ENCODE measurements at places on chromosomes 11 and 22.

- DNase-seq = no peak
Measured at GRCh38 chr22:24393012-24393559, 34.3 kb upstream of the ADORA2A start.

GRCh38 chr11:27672836-27673464 lies 27.3 kb downstream of the BDNF start:
- no peak for DNase-seq

- DNase-seq = no peak
Measured at GRCh38 chr11:75031224-75031753, 42.6 kb downstream of the NEU3 start.

GRCh38 chr11:90639461-90639993 lies 416.7 kb upstream of the CHORDC1 start:
- no peak for DNase-seq

- DNase-seq = peak; percentile 47
Measured at GRCh38 chr11:32385998-32386397, 49.3 kb downstream of the WT1 start.

- DNase-seq = no peak
Measured at GRCh38 chr11:109784536-109784935, 308.7 kb upstream of the ZC3H12C start.

GRCh38 chr11:285021-285893 lies 3.7 kb upstream of the PGGHG start:
- peak; percentile 13 for DNase-seq

DNA sequence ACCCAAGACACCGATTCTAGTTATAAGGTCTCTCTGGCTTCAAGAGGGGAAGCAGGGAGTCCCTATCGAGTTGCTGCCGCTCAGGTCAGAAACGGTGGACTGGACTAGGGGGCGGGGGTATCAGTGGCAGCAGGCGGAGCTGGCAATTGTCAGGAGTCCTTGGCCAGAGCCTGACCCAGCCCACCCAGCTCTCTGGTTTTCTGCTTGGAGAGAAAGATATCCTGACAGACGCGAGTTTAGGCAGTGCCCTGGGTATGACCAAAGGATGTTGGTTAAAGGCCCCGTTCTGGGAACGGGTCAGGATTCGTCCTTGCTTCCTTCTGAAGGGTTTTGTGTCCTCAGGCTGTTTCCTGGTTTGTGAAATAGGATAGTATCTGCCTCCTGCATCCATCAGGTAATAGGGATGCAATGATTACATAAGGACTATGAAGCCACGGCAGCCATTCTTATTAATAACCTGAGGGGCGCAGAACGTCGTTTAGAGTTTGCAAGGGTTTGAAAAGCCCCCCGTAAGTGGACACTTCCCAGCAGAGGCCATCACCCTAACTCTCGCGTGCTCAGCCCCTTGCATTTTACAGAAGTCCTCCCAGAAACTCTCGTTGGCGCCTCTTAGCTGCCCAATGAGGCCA lies 700 bp upstream of the DEPDC5 start:
- DNase-seq = no peak

DNA sequence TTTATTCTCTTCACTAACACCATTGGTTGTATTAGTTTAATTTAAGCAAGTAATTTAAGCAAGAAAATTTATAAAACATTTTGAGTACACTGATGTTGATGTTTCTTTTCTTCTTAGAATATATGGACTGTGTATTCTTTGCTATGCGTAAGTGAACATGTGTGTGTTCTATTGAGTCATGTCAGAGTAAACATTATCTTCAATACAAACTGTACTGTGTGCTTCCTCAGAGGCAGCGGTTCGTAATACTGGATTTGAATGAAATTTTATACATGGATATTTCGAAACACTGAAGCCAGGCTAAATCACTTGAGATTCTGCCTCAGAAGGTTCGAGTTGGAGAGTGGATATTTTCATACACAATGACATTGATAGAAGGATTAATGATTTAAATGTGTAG lies 452.6 kb downstream of the LUZP2 start:
- no peak for DNase-seq

- DNase-seq = peak; percentile 28
Measured at GRCh38 chr22:42787357-42787736, 66.7 kb upstream of the A4GALT start.

GRCh38 chr11:78532991-78533390 lies 41.7 kb downstream of the NARS2 start:
- no peak for DNase-seq

DNA sequence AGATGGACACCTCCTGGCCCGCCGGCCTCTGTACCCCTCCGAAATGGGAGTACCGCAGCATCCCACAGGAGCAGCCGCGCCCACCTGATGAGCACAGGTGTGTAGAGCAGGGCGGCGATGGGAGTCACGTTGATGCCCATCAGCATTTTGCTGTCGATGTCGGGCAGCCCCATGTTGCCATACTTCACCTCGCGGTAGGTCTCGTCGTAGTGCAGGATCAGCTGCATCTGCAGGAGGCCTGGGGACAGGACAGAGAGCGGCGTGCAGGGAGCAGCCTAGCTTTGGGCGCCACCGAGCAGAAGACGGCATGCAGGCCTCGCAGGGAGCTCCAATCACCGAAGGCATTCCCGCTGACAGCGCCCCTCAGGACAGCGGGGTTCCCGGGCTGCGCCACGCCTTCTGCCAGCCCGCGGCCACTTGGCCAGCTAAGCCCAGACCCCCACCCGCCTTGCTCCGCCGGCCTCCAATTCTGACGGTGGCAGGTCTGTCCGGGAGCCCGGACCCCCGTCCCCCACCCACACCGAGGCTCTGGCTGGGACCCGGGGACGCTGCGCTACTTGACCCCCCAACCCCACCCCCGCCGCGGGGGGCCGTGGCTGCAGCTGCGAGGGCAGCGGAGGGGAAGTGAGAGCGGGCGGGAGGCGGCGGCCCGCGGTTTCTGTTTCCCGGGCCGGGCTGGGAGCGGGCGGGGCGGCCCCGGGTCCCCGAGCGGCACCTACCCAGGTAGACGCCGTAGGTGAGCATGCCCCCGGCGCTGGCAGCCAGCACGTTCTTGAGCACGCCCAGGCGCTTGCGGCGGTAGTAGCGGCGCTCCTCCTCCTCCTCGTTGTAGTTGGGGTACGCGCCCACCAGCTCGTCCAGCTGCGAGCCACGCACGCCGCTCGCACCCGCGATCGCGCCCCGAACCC lies 705 bp downstream of the UNC93B1 start:
- peak; percentile 55 for DNase-seq

- no peak for DNase-seq
Measured at GRCh38 chr11:65440831-65441499, 18.4 kb downstream of the NEAT1 start.

DNA sequence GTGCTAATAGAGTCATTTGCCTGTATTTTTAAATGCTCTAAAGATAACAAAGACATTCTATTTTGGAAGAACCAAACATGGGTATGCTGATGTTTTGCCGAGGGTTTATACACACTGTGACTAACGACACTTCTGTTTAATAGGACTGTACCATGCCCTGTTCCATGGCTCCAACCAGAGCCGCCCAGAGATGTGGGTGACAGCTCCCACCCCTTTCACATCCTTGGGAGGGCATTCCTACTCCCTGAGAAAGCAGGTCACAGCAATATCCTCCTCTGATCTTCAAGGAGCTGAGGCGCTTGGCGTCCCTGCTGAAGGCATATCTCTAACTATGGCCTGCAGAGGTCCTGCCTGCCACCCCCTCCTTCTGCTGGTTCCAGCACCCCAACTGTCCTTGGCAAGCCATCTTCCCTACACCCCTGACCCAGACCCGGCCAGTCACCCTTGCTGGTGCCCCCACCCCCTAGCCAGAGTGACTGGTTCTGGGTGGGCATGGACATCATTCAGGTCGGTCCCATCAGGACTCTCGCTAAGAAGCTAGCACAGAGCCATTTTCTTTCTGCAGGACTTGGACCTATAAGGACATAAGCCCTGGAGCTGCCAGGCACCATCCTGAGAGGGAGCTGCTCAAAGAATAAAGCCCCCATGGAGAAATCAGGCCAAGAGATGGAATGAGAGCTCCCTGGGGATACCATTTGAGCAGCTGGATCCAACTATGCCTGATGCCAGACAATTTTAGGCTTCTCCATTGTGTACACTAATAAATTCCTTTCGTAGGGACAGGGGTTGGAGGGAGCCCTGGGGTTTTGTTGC lies 381.3 kb downstream of the CTTN start:
- DNase-seq = no peak

DNA sequence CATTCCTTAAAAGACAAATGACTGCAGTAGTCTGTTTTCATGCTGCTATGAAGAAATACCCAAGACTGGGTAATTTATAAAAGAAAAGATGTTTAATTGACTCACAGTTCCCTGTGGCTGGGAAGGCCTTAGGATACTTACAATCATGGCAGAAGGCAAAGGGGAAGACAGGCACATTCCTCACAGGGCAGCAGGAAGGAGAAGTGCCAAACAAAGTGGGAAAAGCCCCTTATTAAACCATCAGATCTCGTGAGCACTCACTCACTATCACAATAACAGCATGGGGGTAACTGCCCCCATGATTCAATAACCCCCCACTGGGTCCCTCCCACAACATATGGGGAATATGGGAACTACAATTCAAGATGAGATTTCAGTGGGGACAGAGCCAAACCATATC lies 16.4 kb upstream of the OR2AT4 start:
- DNase-seq = no peak

GRCh38 chr11:18749681-18750319 lies 23.8 kb upstream of the IGSF22 start:
- DNase-seq = no peak

DNA sequence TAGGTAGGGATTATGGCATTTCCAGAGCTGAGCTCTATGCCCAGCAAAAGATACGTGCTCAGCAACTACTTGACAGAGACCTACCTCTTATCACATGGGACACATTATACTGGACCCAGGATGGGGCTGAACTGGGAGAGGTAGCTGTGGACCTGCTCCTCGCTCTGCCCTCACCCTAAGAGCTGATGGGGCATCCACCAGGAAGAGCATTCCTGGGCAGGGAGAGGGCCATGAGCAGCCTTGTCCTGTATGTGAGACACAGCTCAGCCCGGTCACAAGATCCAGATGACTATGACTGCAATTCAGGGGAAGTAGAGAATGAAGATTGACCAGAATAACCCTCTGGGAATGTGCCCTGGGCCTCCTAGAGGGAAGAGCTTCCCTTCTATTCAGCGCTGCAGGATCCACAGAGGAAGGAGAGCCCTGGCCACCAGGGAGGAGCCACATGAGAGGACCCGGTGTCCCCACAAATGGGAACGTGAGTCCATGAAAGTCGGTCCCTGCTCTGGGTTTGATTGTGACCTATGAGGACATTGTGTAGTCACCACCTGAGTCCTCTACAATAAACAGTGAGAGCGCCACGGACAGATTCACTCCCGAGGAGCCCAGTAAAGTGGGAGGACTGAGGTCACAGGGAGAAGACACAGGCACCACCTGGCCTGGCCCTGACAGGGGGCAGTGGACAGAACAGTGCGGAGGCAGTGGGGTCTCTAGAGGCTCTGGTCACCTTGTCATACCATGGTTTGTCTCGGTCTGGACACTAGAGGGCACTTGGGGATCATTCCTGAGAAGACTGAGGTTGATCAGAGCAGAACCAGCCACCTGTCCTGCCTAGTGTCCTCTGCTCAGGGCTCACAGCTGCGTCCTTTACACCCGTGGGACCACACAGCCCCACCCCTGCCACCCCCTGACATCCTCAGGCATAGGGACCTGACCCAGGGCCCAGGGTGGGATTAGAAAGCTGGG lies 99.5 kb downstream of the ZNF280B start:
- peak; percentile 62 for DNase-seq

- DNase-seq = no peak
Measured at GRCh38 chr11:125315079-125315740, 150.7 kb downstream of the PKNOX2 start.

DNA sequence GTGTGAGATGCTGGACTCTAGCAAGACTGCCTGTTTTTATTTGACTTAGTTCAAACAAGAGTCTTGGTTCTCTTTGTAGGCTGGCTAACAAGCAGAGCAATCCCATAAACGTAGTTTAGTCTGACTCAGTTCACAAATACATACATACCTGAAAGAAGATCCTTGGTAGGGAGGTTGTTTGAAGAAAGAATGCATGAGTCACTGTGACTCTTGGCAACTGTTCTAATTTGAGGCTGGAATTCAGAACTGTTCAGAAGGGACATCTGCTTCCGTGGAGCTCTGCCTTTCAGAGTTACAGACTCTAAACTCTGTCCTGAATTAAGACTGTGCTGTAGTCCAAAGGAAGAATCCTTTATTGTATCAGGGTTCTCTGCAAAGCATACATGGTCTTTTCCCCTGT lies 32.2 kb downstream of the C2CD3 start:
- DNase-seq = no peak

DNA sequence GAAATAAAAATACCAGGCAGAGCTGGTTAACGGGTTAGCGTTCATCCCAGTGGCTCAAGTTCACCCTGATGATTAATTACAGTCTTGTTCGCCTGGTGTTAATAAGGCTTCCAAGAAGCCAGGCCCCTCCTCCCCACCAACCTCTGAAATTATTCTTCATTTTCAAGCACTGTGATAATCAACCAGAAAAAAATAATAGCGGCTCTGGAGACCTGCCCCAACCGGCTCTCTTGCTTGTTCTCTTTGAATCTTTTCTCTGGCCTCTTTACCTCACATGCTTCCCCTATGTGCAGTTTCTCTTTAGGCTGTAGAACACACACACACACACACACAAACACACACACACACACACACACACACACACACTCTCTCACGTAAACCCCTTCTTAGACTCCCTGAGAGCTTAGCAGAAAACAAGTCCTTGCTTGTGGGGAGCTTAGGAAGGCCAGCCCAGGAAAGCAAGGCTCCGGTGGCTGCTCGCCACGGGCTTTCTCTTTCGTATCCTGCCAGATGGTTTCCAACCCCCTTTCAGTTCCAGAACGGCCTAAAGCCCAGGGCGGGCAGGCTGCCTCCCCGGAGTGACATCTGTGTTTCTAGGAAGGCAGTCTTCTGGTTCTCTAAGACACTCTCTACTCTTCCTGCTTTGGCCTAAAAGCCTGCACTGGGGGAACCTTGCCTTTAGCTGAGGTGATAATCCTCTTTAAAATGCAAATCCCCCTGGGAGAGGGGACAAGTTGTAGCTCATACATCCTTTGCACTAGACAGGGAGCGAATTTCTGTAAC lies 106.4 kb upstream of the SESN3 start:
- DNase-seq = peak; percentile 87

DNA sequence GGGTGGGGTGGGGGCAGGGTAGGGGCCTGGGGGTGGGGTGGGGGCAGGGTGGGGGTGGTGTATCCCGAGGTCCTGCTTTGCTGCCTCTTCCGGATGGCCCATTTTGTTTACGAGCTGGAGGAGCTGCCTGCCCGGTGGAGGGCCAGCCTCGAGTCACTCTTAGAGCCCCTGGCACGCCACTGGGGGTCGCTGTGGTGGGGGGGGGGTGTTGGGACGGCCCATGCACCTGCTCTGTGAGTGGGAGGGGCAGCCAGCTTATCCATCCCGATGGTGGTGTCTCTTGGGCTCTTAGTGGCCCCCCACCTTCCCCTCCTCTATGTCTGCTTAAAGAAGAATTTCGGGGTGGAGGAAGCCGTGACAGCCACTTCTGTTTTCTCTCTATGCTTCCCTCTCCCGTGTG lies 24.6 kb downstream of the MRGPRD start:
- DNase-seq = no peak

Measured in D341Med (cell line).